ENCODE measurements at places on chromosomes 12 and 14. TPM values are rescaled to one million over a fixed set of nuclear protein-coding genes. Genes with fewer than 3 reads are reported as not detected.

DNA sequence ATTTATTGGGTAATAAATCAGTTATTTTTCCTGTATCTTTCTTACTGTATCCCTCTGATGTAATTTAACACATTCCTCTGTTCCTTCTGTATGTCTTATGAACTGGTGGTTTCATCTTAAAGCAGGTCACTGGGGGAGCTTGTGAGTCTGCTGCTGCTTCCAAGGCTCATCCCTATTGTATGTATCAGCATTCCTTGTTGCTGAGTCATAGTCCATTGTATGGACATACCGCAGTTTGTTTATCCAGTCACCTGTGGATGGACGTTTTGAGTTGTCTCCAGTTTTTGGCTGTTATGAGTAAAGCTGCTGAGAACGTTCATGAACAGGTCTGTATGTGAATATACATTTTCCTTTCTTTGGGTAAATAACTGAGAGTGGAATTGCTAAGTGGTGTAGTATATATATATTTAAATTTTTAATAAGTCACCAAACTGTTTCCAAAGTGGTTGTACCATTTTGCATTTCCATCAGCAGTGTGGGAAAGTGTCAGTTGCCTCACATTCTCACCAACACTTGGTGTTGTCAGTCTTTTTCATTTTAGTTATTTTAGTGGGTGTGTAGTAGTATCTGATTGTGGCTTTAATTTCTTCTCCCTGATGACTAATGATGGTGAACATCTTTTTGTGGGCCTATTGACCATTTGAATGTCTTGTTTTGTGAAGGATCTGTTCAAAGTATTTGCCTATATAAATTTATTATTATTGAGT lies 82.7 kb downstream of the BEGAIN start:
- no peak for DNase-seq

DNA sequence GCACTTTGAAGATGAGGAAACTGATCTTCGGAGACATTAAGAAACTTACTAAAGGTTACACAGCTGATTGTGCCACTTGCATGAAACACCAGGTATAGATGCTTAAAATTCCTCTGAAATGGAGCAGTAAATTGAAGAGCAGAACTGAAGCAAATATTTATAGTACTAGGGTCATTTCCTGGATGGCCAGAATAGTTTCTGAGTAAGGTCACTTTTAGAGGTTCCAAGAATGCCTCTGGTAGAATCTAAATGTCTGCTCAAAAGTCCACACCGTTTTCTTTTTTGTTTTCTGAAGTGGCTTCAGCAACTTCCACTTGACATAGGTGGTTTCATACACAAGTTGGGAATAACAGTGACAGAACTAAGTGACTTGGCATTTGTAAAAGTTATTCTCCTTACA lies 19.4 kb downstream of the TPH2 start:
- DNase-seq = no peak

GRCh38 chr12:46535376-46535775 lies 162.8 kb upstream of the SLC38A2 start:
- DNase-seq = peak; percentile 76

DNA sequence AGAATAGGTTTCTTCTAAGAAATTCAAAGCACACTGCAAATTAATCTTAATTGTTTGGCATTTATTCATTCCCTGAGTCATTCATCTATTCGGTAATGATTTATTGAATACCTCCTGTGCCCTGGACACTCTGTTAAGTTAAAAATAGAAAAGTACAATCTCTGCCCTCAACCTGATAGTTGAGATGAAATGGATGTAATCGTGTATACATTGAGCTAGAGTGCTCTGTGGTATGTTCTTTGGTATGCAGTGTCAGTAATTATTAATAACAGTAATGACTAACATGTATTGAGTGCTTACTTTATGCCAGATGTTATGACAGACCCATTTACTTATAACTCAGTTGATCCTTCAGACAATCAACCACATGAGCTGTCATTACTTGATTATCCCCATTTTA lies 47.6 kb downstream of the UTP20 start:
- DNase-seq = no peak

GRCh38 chr12:105322070-105322469 lies 8.4 kb upstream of the C12orf75 start:
- DNase-seq = peak; percentile 47

- peak; percentile 54 for DNase-seq
Observed at GRCh38 chr14:45249856-45250575, 3.0 kb downstream of the MIS18BP1 start.

GRCh38 chr12:79690638-79691510 lies at the start of gene PAWR:
Gene PAWR, minus strand, starts transcription at chr12:79690964. Its CDS starts 720 bp downstream, at chr12:79690244.
- DNase-seq = peak; percentile 71

DNA sequence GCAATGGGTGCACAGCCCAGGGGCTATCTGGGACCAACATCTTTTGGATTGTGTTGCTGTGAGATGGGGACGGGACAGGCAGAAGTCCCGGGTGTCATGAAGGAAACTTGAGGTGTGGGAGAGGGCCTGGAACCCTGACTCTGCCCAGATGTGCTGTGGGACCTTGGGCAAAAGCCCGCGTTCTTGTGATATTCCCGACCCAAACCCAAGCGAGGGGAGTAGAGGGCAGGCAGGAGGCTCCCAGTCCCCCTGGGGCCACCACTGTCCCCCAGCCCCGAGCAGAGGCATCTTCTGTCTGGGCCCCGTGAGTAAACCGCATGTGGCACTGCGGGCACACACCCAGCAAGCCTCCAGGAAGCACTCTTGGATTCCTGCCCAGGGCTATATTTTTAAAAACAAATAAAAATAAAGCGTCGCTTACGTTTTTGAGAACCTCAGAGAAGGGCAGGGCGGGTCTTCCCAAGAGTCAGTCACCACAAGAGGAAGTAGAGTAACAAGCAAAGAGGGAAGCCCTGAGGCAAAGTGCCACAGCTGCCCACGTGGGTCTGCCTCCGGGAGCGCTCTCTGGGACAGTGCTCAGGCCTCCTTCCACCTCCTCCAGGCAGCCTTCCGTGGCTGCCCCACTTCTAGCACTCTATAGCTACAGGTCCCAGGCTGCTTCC lies 39.5 kb downstream of the BEGAIN start:
- peak; percentile 81 for DNase-seq

DNA sequence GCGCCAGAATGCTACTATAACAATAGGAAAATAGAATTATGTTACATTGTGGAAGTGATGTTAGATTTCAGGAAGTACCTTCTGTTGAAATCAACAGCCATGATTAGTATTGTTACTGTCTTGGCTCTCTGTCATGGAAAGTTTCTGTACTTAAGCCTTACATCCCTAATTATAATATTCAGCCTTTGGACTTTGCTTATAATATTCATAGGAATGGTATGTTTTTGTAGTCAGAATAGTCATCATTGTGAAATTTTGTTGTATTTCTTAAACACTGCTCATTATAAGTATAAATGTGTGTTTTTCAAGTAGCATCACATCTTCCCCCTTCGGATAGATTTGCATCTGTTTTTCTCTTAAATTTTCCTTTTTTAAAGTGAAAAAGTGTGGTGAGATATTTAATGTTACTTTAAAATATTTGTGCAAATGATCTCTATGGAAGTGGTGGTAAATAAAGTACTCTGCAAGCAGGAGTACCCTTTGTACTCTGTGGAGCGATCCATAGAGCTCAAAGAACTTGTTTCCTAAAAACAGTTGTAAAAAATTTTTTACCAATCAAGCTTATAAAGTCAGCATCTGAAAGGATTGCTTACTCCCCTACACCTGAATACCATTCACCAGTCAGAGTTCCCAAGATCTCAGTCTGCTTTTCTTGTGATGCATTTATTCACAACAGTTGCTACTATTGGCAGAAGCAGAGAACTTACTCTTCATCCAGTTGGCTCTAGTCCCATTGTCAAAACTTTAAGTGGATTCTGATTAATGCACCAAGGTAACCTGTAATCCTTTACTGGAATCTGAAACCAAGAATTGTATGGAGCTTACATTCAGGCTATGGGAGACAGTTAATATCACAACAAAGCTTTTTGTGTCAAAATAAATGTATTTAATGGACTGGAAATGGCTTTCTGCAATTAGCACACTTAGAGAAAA lies 87.8 kb downstream of the RIC8B start:
- no peak for DNase-seq

DNA sequence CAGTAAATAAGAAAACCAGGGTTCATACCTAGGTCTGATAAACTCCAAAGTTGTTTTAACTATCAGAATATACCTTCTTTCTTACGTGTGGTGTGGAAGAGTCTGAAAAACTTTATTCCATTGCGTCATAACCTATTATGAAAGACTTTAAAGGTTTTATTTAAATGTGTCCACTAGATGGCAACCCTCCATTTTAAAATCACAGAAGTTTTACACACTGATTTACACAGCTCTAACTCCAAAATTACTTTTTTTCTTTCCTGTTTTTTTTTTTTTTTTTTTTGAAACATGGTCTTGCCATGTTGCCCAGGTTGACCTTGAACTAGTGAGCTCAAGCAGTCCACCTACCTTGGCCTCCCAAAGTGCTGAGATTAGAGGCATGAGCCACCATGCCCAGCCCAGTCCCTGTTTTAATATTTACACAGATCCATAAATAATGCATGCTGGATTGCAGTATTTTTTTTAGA lies 17.3 kb upstream of the TMPRSS12 start:
- peak; percentile 89 for DNase-seq

- peak; percentile 85 for DNase-seq
Observed at GRCh38 chr12:57148469-57149244, 1.2 kb upstream of the LRP1-AS start.

DNA sequence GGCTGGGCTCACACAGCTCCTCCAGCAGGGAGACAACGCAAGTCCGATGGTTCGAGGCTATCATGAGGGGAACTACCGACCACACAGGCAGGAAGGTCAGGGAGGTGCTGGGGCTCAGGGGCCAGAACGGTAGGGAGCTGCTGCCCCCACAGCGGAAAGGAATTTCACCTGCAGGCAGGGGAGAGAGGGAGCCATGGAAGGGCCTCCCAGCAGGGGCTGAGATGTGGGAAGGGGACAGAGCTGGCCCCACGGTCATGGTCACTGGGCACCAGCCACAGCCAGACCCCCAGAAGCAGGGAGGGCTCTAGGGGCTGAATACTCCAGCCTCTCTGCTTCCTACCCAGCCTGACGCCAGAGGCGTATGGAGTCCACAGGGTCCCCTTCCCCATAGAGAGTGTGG lies 103.1 kb downstream of the SCARB1 start:
- DNase-seq = no peak

GRCh38 chr14:24312736-24313507 lies 1.6 kb downstream of the LTB4R start:
- peak; percentile 82 for DNase-seq

DNA sequence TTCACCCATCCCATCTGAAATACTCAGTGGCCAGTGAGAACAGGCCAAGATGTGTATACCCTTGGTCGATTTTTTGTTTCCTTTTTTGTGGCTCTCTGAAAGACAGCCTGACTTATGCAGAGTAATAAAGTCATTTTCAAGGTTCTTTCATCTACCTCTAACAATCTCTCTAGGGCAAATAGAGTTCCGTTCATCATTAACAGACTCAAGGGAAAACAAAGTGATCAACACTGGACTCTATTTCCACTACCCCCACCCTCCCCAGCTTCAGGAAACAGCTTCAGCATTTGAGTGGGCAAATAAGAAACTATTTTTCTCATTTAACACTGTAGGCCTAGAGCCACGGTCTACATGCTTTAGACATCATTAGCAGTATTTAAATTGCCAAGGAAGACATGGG lies 15.9 kb downstream of the PRKAB1 start:
- DNase-seq = no peak

DNA sequence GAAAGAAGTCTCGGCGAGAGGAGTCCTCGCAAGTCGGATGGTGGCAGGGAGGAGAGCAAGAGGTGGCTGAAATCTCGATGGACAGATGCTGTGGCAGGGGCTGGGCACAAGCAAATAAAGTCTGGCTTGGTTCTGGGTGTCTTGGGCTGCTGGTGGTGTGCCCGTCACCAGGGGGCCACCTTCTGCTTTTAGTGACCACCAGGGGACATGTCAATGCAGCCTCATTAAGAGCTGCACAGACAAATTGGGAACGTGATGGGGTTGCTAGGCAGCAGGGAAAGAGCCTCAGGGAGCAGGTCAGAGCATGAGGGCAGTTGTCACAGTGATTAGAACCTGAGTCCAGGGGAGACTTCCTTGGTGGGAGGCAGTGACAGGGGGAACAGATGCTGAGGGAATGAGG lies 44.0 kb downstream of the LRRC74A start:
- no peak for DNase-seq

The LUM gene
- total RNA-seq = 528 TPM

The OR4M1 gene
- not detected for total RNA-seq

The SDS gene
- not detected for total RNA-seq

The SMCO2 gene
- total RNA-seq = not detected

The SYNDIG1L gene
- total RNA-seq = 0.04 TPM

The RPGRIP1 gene
- total RNA-seq = 0.18 TPM

The KLHL28 gene
- total RNA-seq = 15.3 TPM

The PMCH gene
- total RNA-seq = not detected

The ACRBP gene
- 1.4 TPM for total RNA-seq

The SLCO1B1 gene
- total RNA-seq = 0.04 TPM

The GALNT9 gene
- total RNA-seq = 0.93 TPM

The PIANP gene
- total RNA-seq = 0.49 TPM

Data from muscle of leg (tissue), 16 donors.